Type B pancreatic cell (in vitro differentiated cells): ENCODE measurements at places on chromosomes 7 and 10. TPM values are rescaled to one million over a fixed set of nuclear protein-coding genes. Genes with fewer than 3 reads are reported as not detected.

EVX1 gene
- 0.41 and 0.71 TPM in 2 replicates for total RNA-seq

TSPAN12 gene
- 14.8 and 16.3 TPM in 2 replicates for total RNA-seq

DNA sequence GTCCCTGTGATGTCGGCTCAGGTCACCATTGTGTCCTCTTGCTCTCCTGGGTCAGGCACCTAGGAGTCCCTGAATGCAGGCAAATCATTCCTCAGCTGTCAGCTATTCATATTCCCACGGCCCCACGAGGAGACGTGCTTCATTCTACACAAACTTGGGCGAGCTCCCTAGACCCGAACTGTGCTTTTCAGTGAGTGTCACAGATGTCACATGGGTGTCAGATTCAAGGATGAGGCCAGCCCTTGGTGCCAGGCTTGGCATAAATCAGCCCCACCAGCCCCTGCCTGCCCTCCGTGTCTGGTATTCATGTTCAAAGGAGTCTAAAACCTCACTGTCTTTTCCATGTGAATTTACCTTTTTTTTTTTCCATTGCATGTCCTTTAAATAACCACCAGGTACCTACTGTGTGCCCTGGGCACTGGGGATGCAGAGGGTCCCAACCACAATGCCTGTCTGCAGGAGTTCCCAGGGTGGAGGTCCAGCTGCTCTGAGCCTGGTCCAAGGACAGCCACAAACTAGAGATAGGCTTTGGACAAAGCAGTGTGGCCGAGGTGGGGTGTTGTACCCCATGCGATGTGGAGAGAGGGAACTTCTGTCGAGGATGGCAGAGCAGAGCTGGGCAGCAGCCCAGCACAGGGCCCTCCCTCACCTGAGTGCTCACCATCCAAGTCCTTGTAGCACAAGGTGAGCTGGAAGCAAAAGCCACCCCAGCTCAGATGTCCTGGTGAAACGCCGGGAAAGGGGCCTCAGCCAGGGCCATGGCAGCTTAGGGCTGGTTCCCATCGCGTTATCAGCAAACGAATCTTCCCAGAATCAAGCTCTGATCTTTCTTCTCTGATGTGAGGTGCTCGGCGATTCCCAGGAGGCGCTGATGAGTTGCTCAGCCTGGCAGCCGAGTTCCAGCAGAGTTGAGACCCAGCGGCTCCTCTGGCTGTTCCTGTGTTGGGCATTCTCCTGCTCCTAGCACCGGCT lies 611.9 kb downstream of the PTPRN2 start:
- H3K4me3 ChIP-seq: no peak overlapping the region
- H3K27me3 ChIP-seq: no peaks in the 10 kb centered on the region
- no peak for DNase-seq
- no peaks in the 10 kb centered on the region for H3K36me3 ChIP-seq
- H3K4me1 ChIP-seq: no peaks in the 10 kb centered on the region

DNA sequence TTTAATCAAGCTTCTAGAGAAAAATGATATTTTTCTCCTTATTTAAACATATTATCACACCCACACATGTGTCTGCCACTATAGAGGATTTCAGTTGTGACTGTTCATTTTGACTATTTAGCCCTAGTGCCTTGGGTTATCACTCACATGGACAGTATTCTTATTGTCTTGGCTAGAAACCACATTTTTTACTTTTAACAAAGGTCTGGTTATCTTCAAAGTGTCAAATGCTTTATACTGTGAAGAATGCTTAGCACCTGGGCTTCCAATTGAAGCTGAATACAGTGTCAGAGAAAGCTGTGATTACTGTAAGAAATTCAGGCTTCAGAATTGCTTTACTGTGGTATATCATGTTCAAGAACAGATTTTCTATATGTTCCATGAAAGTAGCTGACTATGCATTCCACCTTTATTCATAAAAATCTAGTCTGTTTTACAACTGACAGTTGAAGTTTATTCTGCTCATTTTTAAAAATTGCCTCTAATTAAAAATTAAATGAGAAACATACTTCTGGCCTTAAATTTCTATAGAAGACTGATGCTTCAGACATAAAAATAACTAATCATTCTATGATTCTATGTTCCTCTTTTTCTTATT lies 278.6 kb downstream of the SEMA3D start:
- H3K27ac ChIP-seq: no peak overlapping the region
- peaks cover 6% of the 10 kb centered on the region for H3K4me1 ChIP-seq
- no peaks in the 10 kb centered on the region for H3K27me3 ChIP-seq

- peaks cover 18% of the 10 kb centered on the region for H3K36me3 ChIP-seq
- peaks cover 8% of the 10 kb centered on the region for H3K4me1 ChIP-seq
- H3K4me3 ChIP-seq: no peak overlapping the region
- H3K27me3 ChIP-seq: no peaks in the 10 kb centered on the region
Observed at GRCh38 chr7:111855161-111855841, 293.0 kb upstream of the IMMP2L start.

- H3K4me1 ChIP-seq: peaks cover 5% of the 10 kb centered on the region
- no peak for DNase-seq
- H3K36me3 ChIP-seq: no peaks in the 10 kb centered on the region
- H3K27ac ChIP-seq: no peak overlapping the region
Observed at GRCh38 chr7:67990003-67990402, 993.4 kb downstream of the TYW1 start.

GRCh38 chr7:2706685-2707126 lies 18.7 kb downstream of the AMZ1 start:
- no peak overlapping the region for H3K4me3 ChIP-seq
- peaks cover 6% of the 10 kb centered on the region for H3K4me1 ChIP-seq
- no peak overlapping the region for H3K27ac ChIP-seq
- DNase-seq: no peak
